Activated CD4-positive, CD25-positive, alpha-beta regulatory T cell (primary cell): ENCODE measurements at places on chromosomes 11 and 22.

DNA sequence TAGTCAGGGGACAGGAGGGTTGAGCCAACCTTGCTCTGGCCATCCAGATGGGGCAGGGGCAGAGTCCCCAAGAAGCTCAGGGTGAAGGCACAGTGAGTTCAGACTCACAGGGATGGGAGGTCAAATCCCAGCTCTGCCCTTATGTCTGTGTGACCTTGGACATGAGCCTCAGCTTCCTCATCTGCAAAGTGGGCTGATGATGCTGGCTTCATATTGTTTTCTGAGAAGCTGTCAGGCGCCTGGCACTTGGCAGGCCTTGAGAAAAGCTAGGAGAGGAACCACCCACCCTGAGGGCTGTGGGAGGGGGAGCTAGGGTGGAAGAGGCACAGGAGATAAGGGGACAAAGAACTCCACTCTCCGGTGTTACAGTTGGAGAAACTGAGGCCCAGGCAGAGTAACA, 23.6 kb downstream of the CYTH4 start:
- DNase-seq, result no peak

GRCh38 chr11:34299284-34299972, 58.4 kb downstream of the ABTB2 start:
- no peak for DNase-seq

- DNase-seq, result no peak
These were observed 2.6 kb downstream of the TMPRSS4 start for GRCh38 chr11:118079491-118079890.

GRCh38 chr11:67044496-67044895, 12.2 kb upstream of the RHOD start:
- no peak for DNase-seq

- DNase-seq, result no peak
These were observed 155.3 kb downstream of the MIAT start for GRCh38 chr22:26812731-26813130.

DNA sequence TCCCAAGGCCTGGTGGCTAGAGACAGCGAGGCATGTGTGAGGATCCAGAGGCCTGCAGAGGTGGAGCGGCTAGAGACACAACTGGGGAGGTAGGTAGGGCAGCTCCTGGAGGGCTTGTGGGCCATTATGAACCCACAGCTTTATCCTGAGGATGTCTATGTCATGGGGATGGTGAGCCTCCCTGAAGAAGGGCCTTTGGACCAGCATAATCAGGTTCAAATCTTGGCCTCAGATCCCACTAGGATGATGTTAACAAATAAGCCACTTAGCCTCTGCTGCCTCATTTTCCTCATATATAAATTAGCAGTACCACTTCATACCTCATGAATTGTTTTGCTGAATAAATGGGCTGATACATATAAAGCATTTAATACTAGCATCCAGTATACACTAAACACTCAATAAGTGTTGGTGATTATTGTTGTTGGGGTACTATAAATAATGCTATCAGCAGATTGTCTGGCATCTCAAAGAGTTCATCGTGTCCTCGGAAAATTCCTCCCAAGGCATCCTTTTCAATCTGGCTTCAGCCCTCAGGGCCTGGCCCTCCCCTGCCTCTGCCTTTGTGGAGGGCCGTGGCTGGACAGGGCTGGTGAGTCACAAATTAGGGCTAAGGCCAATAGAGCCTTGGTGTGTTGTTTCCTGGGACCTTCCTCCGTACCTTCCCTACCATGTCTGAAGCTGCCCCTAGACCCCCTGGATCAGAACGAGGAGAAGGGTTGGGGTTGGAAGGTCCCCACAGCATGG, 30.9 kb upstream of the LRRC32 start:
- DNase-seq, result no peak
